ENCODE measurements at places on chromosomes 12 and 14.

DNA sequence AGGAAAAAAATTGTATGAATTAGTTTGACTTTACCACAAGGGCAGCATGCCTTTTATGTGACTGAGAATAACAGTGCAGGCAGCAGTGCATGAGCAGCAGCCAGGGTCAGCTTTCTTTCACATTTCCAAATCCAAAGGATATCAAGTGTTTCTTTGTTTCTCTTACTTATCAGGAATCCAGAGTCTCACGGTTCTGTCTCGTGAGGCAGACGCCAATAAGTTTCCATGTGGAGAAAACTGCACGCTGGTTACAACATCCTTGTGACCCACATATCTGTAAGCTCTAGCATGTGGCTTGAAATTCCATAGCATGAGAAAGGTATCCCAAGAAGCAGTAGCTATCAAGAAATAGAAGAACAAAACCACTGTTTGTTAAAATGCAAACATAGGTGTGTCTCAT lies 27.6 kb downstream of the GALNT4 start:
- H3K4me3 ChIP-seq, result no peak overlapping the region
- H3K27ac ChIP-seq, result no peak overlapping the region
- H3K4me1 ChIP-seq, result peaks cover 32% of the 10 kb centered on the region
- H3K36me3 ChIP-seq, result peaks cover 58% of the 10 kb centered on the region
- DNase-seq, result no peak
- no peaks in the 10 kb centered on the region for H3K27me3 ChIP-seq

DNA sequence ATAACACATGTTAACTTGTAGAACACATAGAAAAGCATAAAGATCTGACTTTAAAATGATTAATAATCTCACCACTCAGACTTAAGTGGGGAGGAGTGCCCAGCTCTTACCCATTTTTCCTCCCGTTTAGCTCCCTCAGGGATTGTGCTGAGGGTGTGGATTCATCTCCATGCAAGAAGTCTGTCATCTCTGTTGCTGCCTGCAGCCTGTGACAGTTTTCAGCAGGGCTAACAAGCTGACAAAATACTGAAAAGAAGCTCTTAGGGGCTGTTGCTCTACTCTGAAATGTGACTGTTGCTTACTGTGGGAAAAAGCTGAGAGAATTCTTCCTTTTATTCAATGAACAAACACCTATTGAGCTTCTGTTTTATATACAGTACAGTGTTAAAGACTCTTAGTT lies 216.2 kb downstream of the CPNE8 start:
- H3K4me1 ChIP-seq, result no peaks in the 10 kb centered on the region
- H3K27me3 ChIP-seq, result no peaks in the 10 kb centered on the region
- H3K36me3 ChIP-seq, result peaks cover 7% of the 10 kb centered on the region

GRCh38 chr14:21258005-21258888 lies 11.0 kb downstream of the HNRNPC start:
- no peaks in the 10 kb centered on the region for H3K27me3 ChIP-seq
- H3K27ac ChIP-seq, result peak overlapping the region; percentile 90
- DNase-seq, result no peak
- H3K4me3 ChIP-seq, result peak overlapping the region; percentile 60
- peaks cover 97% of the 10 kb centered on the region for H3K36me3 ChIP-seq

DNA sequence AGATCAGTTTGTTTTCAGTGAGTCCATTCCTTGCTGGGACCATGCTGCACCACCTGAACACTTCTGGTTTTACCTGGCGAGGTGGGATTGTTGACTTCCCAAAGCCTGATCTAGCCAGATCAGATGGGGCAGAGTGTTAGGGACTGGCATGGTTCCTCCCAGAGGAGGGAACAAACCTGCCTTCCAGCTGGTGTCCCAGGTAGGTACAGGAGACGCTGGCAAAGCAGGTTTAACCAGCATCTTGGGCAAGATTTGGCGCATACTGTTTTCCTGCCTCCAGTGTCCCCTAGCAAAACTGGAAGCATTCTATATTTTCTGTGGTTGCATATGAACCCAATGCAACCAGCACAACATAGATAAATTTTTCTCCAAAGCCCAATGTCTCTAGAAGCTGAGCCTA lies 14.6 kb upstream of the FOS start:
- no peak for DNase-seq
- H3K4me3 ChIP-seq, result no peak overlapping the region
- no peaks in the 10 kb centered on the region for H3K27me3 ChIP-seq
- no peaks in the 10 kb centered on the region for H3K36me3 ChIP-seq
- H3K27ac ChIP-seq, result no peak overlapping the region

- no peak for DNase-seq
- H3K4me1 ChIP-seq, result peaks cover 6% of the 10 kb centered on the region
- peaks cover 3% of the 10 kb centered on the region for H3K27me3 ChIP-seq
- H3K27ac ChIP-seq, result no peak overlapping the region
- H3K4me3 ChIP-seq, result no peak overlapping the region
These were observed 321.8 kb downstream of the SNAPC1 start for GRCh38 chr14:62084020-62084419.

GRCh38 chr14:66842911-66843512 lies 335.1 kb downstream of the GPHN start:
- H3K4me3 ChIP-seq, result no peak overlapping the region
- no peaks in the 10 kb centered on the region for H3K27me3 ChIP-seq
- no peaks in the 10 kb centered on the region for H3K36me3 ChIP-seq
- no peak for DNase-seq
- H3K4me1 ChIP-seq, result no peaks in the 10 kb centered on the region
- no peak overlapping the region for H3K27ac ChIP-seq

DNA sequence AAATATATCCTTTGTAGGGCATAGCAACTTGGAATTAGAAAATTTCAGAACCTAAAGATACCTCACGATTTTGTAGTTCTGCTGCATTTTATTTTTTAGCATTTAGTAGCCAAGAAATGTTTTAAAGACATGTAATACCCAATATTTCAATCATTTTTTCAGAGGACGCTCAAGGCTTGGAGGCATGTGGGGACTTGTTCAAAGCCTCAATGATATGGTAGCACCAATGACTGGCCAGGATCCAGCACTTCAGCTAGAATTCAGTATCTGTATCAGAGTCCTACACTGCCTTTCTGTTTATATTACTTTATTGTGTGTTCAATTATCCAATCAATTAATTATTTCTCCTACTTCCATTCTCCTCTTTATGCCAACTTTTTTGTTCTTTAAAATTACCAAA lies 154.8 kb upstream of the NEDD1 start:
- DNase-seq, result no peak
- no peaks in the 10 kb centered on the region for H3K36me3 ChIP-seq
- no peak overlapping the region for H3K27ac ChIP-seq

DNA sequence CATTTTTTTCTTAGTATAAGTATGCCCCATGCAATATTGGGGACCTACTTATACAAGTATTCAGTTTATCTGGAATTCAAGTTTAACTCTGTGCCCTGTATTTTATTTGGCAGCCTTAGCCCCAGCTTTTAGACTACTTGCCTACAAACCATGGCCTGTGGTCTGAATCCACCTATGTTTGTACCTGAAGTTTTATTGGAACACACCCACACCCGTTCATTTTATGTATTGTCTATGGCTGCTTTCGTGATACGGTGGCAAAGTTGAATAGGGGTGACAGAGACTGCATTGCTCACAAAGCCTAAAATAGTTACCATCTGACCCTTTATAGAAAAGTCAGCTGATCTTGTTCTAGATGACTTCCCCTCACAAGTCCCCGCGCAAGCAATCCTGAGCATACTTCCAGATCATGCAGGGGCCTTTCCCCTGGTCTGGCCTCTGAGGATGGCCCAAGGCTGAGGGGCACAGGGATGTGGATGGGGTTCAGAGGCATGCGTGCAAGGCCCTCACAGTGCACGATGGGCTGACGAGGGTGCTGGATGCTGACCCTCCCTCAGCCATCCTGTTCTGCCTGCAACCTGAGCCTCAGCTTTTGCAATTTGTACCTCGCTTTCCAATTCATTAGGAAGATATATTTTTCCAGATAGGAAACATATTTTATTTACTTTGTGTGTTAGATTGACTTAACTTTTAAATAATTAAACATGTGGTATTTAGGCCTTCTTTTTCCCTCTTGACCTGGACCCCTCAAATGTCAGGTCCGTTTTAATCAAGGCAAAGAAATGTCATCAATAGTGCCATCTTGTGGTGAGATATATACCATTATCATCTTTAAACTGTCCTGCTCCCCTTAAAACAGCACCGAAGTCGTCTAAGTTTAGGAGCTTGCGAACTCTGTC lies 527.3 kb upstream of the CCDC196 start:
- H3K4me3 ChIP-seq, result no peak overlapping the region
- H3K36me3 ChIP-seq, result no peaks in the 10 kb centered on the region
- H3K27ac ChIP-seq, result no peak overlapping the region
- H3K4me1 ChIP-seq, result peaks cover 24% of the 10 kb centered on the region

DNA sequence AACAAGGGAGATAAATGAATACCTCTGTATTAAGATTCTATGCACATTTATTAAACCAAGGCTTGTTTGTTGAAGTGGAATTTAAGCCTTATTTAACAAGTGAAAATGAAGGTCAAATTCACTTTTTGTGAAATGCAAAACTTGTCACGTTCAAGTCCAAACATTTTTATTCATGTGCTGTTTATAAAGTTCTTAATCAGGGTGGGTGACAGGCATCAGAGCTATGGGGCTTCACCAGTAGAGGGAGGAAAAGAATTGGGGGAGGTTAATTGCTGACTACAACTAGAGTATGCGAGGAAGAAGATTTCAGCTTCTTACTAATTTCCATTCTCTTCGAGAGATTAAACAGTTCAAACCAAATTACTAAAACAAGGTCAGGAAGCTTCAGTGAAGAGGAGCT lies 9.7 kb downstream of the MOK start:
- H3K4me3 ChIP-seq, result no peak overlapping the region
- H3K27ac ChIP-seq, result no peak overlapping the region
- no peaks in the 10 kb centered on the region for H3K27me3 ChIP-seq
- DNase-seq, result no peak
- no peaks in the 10 kb centered on the region for H3K36me3 ChIP-seq
- H3K4me1 ChIP-seq, result peaks cover 3% of the 10 kb centered on the region

DNA sequence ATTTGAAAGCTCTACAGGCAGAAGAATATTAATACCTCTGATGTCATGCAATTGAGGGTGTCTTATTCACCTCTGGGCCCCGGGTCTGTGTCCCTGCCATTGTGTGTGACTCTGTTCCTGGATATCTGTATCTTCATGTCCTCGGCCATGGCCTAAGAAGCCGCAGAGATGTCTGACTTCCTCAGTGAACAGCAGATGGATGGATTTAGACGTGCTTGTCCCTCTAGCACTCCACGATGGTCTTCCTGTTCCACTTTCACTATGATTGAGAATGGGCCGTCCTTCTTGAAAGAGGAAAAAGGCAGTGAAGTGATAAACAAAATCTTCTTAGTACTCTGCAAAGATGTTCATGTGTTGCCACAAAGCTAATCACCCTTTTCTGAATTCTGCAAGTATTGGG lies 217.4 kb downstream of the SLC41A2 start:
- peak overlapping the region; percentile 89 for H3K27ac ChIP-seq
- H3K27me3 ChIP-seq, result no peaks in the 10 kb centered on the region
- H3K4me3 ChIP-seq, result peak overlapping the region; percentile 56
- DNase-seq, result no peak
- H3K36me3 ChIP-seq, result no peaks in the 10 kb centered on the region

- H3K27ac ChIP-seq, result no peak overlapping the region
- H3K4me3 ChIP-seq, result no peak overlapping the region
- DNase-seq, result peak; percentile 45
- peaks cover 2% of the 10 kb centered on the region for H3K36me3 ChIP-seq
These were observed 508.6 kb downstream of the FLRT2 start for GRCh38 chr14:86038387-86039042.

GRCh38 chr12:51797301-51797700 lies 51.2 kb downstream of the FIGNL2 start:
- no peaks in the 10 kb centered on the region for H3K27me3 ChIP-seq
- H3K27ac ChIP-seq, result no peak overlapping the region
- H3K36me3 ChIP-seq, result no peaks in the 10 kb centered on the region
- H3K4me3 ChIP-seq, result no peak overlapping the region

DNA sequence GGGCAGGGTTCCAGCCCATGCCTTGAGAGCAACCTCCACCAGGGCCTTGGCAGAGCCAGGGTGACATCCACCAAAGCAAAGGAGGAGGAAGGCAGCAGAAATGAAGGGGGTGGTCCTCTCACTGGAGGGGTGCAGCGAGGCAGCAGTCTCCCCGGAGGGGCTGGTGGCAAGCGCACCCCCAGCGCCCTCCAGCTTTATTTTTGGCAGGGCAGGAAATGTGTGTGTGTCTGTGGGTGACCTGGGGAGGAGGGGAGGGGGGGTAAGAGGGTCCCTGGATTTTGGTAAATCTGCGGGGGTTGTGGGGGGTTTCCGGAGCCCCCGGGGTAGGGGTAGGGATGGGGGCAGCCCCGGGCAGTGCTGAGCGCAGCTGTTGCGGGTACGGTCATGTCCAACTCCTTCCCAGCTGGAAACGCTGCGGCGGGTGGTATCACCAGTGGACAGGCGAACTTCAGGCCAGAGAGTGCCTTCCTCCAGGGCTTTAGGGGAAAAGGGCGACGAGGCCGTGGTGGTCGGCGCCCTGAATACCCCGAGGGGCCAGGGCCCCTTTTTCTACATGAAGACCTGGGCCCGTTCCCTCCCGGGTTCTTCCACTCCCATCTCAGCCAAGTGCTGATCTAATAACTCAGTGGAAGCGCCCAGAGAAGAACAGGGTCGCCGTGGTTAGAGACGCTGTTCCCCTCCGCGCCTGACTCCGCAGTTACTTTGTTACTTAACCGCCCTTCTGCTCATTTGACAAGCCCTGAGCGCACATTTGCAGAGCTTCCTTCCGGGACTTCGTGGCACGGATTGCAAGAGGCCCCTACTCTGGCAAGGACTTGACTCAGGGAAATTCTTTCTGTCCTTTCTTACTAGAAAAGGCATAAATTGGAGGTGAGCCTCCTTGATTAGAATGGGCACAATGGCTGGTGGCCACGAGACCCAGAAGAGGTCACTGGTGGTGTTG lies 55.2 kb downstream of the FOS start:
- H3K27ac ChIP-seq, result peak overlapping the region; percentile 87
- DNase-seq, result peak; percentile 68
- H3K36me3 ChIP-seq, result no peaks in the 10 kb centered on the region
- H3K4me3 ChIP-seq, result peak overlapping the region; percentile 63
- H3K4me1 ChIP-seq, result peaks cover 32% of the 10 kb centered on the region
- no peaks in the 10 kb centered on the region for H3K27me3 ChIP-seq

GRCh38 chr14:98069712-98070171 lies 1202.3 kb downstream of the BCL11B start:
- H3K4me1 ChIP-seq, result peaks cover 2% of the 10 kb centered on the region
- no peaks in the 10 kb centered on the region for H3K27me3 ChIP-seq
- no peak overlapping the region for H3K27ac ChIP-seq

GRCh38 chr14:72472845-72473244 lies 421.1 kb downstream of the DPF3 start:
- DNase-seq, result no peak
- peaks cover 2% of the 10 kb centered on the region for H3K27me3 ChIP-seq
- no peak overlapping the region for H3K4me3 ChIP-seq
- no peak overlapping the region for H3K27ac ChIP-seq
- H3K36me3 ChIP-seq, result no peaks in the 10 kb centered on the region

GRCh38 chr14:89236851-89237250 lies 180.2 kb downstream of the FOXN3 start:
- no peak overlapping the region for H3K4me3 ChIP-seq
- peaks cover 60% of the 10 kb centered on the region for H3K4me1 ChIP-seq
- no peaks in the 10 kb centered on the region for H3K27me3 ChIP-seq

Data from activated T-cell treated with anti-CD3 and anti-CD28 coated beads, Interleukin-2, amount 50 U/mL, for 24 hours (primary cell).